ENCODE measurements at places on chromosomes 12 and 14. TPM values are rescaled to one million over a fixed set of nuclear protein-coding genes. Genes with fewer than 3 reads are reported as not detected.

GRCh38 chr12:116541547-116542344 is 17.4 kb upstream of the MAP1LC3B2 start:
- DNase-seq, result no peak

The RFX4 gene
- total RNA-seq, result 0.27 TPM

GRCh38 chr12:3803865-3804472 is 51.1 kb upstream of the CRACR2A start:
- DNase-seq, result peak; percentile 71

- peak; percentile 96 for DNase-seq
Observed at GRCh38 chr12:52147367-52147963, 44.3 kb downstream of the KRT80 start.

- DNase-seq, result no peak
Observed at GRCh38 chr14:24133735-24134134, 2.3 kb upstream of the PSME1 start.

- DNase-seq, result no peak
Observed at GRCh38 chr14:96911499-96912149, 114.4 kb downstream of the VRK1 start.

GRCh38 chr12:49983892-49984291 is 11.1 kb downstream of the AQP6 start:
- DNase-seq, result no peak

The PLXNC1 gene
- total RNA-seq, result 1.3 TPM

- no peak for DNase-seq
Observed at GRCh38 chr12:116339800-116340371, 62.4 kb upstream of the MED13L start.

- no peak for DNase-seq
Observed at GRCh38 chr12:52127683-52128450, 48.4 kb downstream of the SMIM41 start.

The ANO4 gene
- 1.9 TPM for total RNA-seq

- no peak for DNase-seq
Observed at GRCh38 chr14:89304972-89305703, 111.9 kb downstream of the FOXN3 start.

- DNase-seq, result no peak
Observed at GRCh38 chr12:45575823-45576475, 153.6 kb upstream of the ARID2 start.

The RPS29 gene
- total RNA-seq, result 1,051 TPM

- DNase-seq, result no peak
Observed at GRCh38 chr14:77213679-77214016, 32.0 kb downstream of the TMEM63C start.

GRCh38 chr14:90903101-90903500 is 86.9 kb upstream of the TTC7B start:
- peak; percentile 63 for DNase-seq

DNA sequence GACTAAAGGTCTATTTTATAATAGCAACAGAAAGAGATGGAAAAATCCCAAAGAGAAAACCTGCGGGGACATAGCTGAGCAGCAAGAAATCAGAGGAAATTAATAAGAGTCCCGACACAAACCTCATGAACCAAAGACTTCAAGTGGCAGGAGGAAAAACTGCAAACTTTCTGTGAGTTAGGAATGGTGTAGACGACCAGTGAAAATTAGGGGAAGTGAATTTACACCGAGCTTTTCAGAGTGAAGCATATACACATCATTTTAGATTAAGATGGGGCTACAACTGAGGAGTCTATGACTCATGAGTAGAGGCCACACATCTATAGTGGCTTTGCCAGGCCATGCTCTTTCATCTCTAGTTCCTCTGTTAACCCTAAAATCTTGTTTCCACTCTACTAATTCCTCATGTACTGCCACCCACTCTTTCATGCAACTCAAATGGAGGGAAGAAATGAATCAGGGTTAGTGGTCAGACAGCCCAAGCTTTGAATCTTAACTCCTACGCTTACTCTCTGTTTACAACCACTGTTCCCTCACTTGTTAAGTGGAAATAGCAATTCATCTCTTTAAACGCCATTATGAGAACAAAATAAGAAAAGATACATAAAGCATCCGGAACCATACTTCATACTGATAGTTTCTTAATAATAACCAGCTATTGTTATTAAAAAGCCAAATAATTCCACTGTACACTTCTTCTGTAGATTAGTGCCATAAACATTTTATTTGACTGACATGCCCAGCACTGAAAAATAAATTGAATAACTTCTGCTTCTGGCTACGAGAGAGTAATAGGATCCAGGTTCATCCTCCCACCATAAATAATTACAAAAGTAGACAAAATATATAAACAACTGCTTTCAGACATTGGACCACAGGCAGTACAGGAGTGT is 219.3 kb downstream of the RMST start:
- no peak for DNase-seq

The FRMD6 gene
- 33.3 TPM for total RNA-seq

DNA sequence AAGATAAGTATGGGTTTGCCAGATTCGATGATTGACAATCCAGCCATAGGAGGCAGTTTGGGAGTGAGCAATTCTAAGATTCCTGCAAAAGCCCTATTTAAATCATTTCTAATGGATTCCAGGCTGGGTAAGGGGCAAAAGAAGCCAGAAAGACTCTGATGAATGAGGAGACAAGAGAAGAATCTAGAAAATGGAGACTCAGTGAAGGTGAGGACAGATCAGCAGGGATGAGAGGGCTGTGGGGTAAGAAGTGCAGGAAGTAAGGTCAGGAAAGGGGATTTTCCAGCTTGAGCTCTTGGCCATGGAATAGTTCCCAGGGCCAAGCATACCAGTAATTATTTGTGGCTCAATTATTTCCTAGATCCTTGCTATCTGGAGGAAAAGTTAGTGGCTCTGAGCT is 87.3 kb downstream of the TMX1 start:
- DNase-seq, result no peak

The KLRC3 gene
- total RNA-seq, result not detected

The WNT1 gene
- total RNA-seq, result not detected

- DNase-seq, result peak; percentile 31
Observed at GRCh38 chr14:93160353-93160801, 24.3 kb downstream of the MOAP1 start.

- no peak for DNase-seq
Observed at GRCh38 chr14:90842726-90843125, 26.5 kb upstream of the TTC7B start.

The FITM1 gene
- 0.47 TPM for total RNA-seq

- no peak for DNase-seq
Observed at GRCh38 chr12:104615048-104615561, 158.4 kb downstream of the CHST11 start.

GRCh38 chr14:33714527-33715226 is 236.2 kb downstream of the EGLN3 start:
- no peak for DNase-seq

GRCh38 chr12:40208707-40209446 is 15.9 kb upstream of the LRRK2 start:
- no peak for DNase-seq

GRCh38 chr14:51236314-51236713 is 3.7 kb upstream of the TMX1 start:
- no peak for DNase-seq

The NINJ2 gene
- total RNA-seq, result not detected

The SDR9C7 gene
- total RNA-seq, result not detected

The TDRD9 gene
- not detected for total RNA-seq

DNA sequence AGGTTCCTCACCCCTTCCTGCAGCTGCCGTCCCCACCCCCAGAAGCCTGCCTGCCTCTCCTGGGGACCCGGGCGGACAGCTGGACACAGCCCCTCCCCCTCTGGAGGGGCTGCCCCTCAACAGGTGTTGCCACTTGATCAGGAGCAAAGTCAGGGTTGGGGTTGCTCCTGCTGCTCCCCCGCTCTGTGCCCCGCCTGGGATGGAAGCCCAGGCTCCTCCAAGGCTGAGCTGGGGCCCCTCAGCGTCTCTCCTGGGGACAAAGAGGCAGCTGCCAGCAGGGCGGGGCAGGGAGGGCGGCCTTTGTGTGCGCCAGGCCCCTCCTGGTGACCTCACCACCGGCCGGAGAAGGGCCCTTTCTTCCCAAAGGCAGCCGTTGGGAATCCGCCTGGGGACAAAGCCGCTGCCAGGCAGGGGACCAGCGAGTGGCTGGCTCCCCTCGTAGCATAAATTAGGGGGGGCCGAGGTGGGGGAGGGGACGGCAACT is 13.7 kb downstream of the TRMT61A start:
- DNase-seq, result peak; percentile 50

DNA sequence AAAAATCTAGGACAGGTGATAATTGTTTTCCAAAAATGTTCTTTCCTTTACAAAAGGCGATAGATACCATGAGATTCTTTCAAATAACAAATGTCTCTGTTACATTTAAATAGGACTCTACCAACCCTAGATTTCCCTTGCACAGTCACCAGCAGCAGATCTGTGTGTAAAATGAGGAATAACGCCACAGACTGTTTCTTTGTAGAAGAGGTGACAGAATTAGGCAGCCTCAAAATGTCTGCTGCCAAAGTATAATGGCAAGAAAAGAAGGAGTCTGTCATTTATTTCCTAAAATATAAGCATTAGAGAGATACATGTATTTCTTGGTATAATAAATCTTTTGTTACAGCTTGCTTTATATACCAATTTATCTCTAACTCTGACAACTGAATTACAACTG is 8.5 kb upstream of the SRGAP1 start:
- DNase-seq, result no peak

GRCh38 chr12:6207259-6207925 is 7.2 kb downstream of the CD9 start:
- no peak for DNase-seq

- DNase-seq, result no peak
Observed at GRCh38 chr14:87152693-87153092, 840.3 kb downstream of the GALC start.

The UNC79 gene
- total RNA-seq, result not detected

The AKAP3 gene
- 1.6 TPM for total RNA-seq

DNA sequence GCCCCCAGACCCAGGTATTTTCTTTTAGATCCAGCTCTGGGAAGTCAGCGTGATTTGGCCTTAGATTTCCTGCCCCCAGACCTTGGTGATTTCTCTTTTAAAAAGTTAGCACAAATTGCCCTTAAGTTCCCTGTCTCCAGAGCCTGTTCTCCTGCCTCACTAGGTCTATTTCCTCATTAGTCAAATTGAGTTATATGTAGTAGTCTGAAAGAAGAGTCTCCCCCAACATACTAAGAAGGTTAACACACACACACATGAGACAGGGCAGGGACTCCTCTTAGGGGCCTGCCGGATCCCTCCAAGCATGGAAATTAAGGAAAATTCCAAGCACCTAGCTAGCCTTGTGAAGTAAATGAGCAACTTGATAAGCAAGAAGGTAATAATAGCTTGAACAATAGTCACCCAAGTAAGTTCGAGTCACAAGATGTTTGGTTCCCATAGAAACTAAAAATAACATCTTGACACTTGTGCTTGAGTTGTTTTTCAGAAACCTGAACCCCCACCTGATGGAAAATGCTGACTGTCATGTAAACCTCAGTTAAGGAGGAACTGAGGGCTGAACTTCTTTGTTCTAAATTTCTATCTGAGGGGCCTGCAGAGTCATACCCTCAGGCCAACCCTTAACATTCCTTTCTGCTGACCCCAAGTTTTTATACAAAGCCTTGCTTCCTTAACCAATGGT is 51.6 kb downstream of the CAND1 start:
- no peak for DNase-seq

- no peak for DNase-seq
Observed at GRCh38 chr14:61219673-61220072, 61.5 kb downstream of the TMEM30B start.

GRCh38 chr14:30974628-30975027 is 50.8 kb upstream of the AP4S1 start:
- DNase-seq, result no peak

DNA sequence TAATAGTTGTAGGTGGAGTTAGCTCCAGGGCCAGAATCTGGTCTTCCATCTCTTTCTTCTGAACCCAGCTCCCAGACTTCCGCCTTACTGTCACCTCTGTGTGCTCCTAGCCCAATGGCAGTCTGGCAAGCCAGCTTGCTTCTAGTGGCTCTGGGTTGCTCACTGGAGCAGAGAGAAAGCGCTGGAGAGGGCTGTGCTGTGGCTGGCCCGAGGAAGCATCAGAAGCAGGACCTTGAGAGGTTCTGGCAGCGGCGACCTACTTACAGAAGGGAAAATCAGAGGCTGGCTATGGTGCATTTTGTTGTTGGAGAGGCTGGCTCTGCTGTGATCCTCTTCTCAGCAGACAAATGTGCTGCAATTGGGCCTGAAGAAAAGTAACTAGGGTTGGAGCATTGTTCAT is 28.6 kb downstream of the KCNA5 start:
- no peak for DNase-seq

The HOXC10 gene
- total RNA-seq, result 0.71 TPM

The SLCO1B1 gene
- total RNA-seq, result 1.4 TPM

DNA sequence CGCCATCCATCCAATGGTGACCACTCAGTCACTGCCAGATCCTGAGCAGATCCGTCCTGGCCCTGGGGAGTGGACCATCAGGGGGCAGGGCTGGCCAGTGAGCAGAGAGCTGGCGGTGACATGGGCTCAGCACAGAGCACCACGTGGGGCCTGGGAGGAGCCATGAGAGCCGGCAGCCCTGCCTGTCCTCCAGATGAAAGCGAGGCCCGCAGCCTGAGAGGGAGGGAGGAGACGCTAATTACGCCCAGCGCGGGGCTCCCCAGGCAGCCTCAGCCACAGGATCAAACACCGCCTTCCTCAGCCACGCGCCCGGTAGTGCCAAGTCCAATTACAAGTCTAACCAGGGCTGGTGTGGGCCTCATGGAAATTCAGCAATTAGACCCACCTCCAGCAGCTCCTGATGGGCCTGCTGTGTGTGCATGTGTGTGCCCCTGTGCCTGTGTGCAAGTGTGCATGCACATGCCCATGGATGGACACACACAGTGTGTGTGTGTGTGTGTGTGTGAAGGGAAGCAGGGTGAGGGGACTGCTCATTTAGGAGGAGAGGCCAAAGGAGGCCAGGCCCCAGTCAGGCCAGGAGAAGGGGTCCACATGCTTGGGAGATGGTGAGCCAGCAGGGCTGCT is 68.0 kb downstream of the KIF26A start:
- no peak for DNase-seq

- DNase-seq, result no peak
Observed at GRCh38 chr12:62640910-62641448, 174.4 kb downstream of the MON2 start.

- no peak for DNase-seq
Observed at GRCh38 chr12:47509398-47509851, 196.4 kb downstream of the RPAP3 start.

- DNase-seq, result no peak
Observed at GRCh38 chr14:31806249-31806648, 245.0 kb downstream of the NUBPL start.
